NCI-H2171 (cell line): ENCODE measurements at places on chromosomes 2 and 18.

- no peak for DNase-seq
Observed at GRCh38 chr2:41068740-41069139, 616.9 kb upstream of the SLC8A1 start.

DNA sequence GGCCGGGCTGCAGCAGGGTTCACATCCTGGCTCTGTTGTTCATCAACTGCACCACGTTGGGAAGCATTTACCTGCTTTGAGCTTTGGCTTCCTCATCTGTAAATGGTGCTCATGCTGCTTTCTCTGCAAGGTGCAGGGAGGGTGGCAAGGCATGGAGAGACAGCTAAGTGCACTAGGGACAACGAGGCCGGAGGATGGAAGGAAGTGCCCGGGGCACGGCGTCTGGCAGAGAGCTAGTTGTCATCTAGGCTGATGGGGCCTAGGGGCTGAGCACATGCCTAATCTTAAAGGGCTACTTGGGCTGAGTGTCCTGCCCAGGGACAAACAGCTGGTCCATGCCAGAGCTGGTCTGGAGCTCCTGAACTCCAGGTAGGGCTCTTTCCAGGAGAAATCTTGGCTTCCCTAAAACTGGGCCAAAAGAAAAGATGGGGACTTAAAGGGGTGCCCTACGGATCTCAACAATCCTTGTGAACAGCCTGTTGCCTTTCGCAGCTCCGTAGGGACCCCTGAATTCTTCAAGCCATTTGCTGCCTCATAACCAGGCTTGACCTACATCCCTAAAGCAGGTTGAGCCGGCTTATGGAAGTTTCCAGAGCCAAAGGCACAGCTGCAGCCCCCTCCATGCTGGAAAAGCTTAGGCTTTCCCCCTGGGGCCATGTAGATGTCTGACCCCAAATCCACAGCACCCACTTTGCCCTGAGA lies 130.8 kb downstream of the SMAD7 start:
- no peak for DNase-seq

- no peak for DNase-seq
Observed at GRCh38 chr2:241034490-241035141, 36.2 kb downstream of the SNED1 start.

GRCh38 chr2:70143314-70144150 lies 47.3 kb downstream of the C2orf42 start:
- DNase-seq, result no peak

DNA sequence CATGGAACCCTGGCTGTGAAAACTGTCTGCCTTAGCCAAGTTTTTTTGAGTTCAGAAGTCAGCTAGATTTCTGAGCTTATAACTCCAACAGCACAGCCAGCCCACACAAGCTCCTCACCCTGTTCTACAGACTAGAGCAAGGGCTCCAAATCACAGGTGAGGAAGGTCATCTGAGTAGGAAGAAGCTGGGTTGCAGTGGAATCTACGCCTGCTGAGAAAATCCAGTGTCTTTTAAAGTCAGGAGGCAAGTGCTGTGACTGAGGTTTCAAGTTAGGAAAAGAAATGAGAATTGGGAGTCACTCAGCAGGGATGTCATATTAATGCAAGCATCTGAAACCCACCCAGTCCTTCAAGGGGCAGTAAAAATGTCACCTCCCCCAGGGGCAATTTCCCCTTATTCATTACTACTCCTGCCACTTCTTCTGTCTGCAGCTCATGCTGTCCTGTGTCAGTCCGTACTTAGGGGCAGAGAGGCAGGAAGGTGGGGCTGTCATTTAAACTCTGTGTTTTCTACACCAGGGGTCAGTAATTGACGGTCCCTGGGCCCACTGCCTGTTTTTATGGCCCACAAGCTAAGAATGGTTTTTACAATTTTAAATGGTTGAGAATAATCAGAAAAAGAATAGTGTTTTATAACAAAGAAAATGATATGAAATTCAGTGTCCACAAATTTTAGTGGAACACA lies 551.1 kb downstream of the BCL11A start:
- no peak for DNase-seq

GRCh38 chr18:57716549-57716948 lies 86.6 kb downstream of the ATP8B1 start:
- no peak for DNase-seq

DNA sequence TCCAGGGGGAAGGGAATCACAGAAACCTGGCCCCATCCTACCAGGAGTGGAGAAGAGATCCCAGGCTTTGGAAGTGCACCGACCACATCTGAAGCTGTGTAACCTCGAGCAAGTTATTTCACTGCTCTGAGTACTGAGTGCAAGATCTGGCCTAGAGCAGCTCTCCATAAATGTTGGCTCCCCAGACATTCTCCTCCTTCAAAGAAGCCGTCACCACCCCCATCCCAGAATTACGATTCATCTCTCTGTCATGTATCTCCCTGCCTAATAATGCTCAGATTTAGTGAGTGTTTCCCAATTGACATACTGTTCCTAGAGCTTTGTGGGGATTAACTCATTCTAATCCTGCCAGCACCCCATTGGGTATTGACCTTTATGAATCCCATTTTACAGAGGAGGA lies 51.7 kb downstream of the TNS1 start:
- no peak for DNase-seq

DNA sequence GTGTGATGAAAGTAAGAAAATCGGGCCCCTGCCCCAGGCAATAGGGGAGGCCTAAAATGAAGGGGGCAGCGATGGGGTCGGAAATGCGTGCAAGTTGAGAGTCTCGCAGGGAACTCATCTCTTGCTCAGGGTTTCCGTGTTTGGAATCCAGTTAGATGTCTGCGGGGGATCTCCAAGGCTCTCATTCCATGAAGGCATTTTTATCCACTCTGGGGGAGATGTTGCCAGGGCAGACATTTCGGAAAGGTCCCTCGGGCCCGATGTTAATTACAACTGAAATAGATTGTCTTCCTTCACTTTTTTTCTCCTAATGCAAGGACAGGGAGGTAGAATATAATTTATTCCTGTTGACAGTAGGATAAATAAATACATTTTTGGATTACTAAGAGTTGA lies 12.8 kb upstream of the SKOR2 start:
- DNase-seq, result no peak

DNA sequence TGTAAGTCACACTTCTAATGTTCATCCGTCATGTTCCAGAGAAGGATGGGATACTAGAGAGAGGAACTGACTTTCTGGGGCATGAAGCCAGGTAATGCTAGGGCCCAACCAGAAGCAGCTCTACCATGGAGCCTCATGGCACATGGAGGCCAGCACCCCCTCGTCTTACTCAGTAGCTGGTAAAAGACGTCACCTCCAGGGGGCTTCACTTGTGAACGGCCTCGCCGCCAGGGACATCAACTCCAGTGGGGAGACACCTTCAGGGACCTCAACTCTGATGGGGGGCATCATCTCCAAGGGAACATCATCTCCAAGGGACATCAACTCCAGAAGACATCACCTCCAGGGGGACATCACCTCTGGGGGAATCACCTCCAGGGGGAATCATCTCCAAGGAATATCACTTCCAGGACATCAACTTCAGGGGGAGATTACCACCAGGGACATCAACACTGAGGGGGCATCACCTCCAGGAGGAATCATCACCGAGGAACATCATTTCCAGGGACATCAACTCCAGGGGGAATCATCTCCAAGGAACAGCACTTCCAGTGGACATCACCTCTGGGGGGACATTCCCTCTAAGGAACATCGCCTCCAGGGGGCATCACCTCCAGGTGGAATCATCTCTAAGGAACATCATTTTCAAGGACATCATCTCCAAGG lies 168.4 kb downstream of the NDUFA10 start:
- no peak for DNase-seq

DNA sequence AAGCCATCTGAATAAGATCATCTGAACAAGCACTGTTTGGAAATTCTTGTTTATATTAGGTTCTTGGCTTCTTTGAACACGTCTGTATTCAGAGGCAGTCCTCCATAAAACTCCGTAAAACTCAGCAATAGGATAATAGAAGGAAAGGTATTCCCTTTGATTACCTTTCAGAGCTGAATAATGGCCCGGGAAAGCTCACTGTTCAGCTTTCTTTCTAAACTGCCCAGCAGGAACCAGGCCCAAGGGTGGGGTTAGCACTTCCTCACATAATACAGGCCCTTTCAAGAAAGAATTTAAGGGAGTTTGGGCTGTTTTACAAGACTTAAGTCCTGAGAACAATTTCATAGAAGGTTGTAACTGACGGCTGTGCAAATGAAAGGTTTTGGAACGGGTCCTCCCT lies 72.2 kb upstream of the PHLPP1 start:
- DNase-seq, result no peak

DNA sequence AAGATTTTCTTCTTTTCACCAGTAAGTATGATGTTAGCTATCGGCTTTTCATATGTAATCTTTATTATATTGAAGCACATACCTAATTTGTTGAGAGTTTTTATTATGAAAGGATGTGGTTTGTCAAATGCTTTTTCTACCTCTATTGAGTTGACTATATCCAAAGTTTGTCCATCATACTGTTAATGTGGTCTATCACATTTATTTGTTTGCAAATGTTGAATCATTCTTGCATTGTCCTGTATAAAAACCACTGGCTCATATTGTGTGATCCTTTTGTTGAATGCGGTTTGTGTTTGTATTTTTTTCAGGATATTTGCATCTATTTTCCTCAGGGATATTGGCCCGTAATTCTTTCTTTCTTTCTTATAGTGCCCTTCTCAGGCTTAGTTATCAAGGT lies 675.5 kb downstream of the NUP35 start:
- no peak for DNase-seq

DNA sequence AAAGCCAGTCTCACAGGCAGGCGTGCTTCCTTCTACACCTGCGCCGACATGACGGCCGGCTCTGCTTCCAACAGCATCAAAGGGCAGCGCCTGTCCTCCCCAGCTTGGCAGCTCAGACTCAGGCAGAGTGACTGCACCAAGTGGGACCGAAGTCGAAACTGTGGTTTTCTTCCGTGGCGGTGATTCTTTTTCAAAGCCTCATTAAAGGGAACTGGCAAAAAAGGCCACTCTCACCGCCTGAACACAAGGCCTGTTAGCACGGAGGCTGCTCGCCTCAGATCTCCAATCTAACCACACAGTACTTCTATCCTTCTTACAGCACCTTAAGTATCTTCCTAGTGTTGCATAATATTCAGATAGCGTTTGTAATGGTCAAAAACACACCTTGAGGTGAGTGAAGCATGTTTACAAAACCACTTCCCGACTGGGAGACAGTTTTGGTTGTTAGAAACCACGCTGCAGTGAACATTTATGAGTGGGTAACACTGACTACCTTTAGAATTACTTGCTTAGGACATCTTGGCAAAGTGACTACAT lies 236.4 kb downstream of the HDAC4 start:
- DNase-seq, result no peak

DNA sequence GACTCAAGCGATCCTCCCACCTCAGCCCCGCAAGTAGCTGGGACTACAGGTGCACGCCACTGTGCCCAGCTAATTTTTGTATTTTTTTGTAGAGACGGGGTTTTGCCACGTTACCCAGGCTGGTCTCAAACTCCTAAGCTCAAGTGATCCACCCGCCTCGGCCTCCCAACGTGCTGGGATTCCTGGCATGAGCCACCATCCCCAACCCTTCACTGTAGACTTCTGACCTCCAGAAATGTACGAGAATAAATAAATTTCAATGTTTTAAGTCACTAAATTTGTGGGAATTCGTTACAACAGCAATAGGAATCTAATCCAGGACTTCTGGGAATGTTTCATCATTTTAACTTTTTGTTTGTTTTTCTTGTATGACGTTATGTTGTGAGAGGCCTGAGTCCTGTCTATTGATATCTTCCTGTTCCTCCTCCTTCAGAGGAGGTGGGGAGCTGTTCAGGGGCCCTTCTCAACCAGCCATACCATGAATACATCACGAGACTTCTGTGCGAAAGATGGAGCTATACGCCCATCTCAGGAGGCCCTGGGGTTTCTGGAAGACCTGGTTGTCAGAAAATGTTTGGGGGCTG lies 40.0 kb downstream of the TEX44 start:
- no peak for DNase-seq

DNA sequence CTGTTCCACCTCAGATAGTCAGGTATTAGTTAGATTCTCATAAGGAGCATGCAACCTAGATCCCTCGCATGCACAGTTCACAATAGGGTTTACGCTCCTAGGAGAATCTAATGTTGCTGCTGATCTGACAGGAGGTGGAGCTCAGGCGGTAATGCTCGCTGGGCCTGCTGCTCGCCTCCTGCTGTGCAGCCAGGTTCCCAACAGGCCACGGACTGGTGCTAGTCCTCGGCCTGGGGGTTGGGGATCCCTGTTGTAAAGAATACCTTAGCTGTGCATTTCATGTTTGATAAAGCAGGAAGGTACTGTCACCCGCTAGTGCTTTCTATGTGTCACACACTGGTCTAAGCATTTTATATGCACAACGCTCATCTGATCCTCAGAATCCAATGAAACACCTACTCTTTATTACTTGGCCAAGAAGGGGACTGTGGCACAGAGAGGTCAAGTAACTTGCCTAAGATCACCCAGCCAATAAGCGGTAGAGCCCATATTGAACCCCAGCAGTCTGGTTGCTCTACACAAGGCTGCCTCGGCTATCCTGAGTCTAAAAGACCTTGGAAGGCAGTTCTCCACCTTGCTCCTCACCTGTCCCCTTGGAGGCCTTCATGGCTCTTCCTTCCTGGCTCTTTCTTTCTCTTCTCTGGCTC lies 35.8 kb downstream of the SLC4A3 start:
- no peak for DNase-seq

GRCh38 chr18:35513181-35513936 lies 15.6 kb upstream of the INO80C start:
- DNase-seq, result no peak

DNA sequence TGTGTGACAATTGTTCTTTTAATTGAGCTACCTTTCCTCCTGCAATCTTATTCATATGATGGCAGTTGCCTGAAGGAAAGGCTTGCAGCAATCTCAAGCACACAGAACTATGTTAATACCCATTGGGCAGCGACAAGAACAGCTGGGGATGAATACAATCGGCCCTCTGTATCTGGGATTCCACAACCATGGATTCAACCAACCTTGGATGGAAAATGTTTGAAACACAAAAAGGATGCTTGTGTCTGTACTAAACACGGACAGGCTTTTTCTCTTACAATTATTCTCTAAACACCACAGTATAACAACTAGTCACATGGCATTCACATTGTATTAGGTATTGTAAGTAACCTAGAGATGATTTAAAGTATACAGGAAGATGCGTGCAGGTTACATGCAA lies 256.1 kb upstream of the SIX2 start:
- no peak for DNase-seq

DNA sequence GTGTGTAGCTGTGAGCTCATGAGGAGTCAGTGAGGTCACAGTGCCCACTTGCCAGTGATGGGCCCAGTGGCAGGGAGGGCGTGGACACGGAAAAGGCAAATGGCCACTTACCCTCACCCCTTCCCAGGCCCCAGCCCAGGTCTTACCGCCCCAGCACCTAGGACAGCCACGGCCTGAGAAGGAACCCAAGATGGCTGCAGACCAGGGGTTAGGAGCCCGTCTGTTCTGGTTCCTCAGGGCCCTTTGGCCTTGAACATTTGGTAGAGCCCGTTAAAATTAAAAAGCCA lies 74.1 kb downstream of the EMX1 start:
- DNase-seq, result no peak

GRCh38 chr2:235864733-235865515 lies 303.3 kb downstream of the GBX2 start:
- DNase-seq, result no peak
